Body of pancreas (tissue), 4 donors: ENCODE measurements at places on chromosomes 11 and 22. TPM values are rescaled to one million over a fixed set of nuclear protein-coding genes. Genes with fewer than 3 reads are reported as not detected.

- no peaks in the 10 kb centered on the region for H3K36me3 ChIP-seq
- no peaks in the 10 kb centered on the region for H3K4me1 ChIP-seq
- no peak overlapping the region for H3K4me3 ChIP-seq
- DNase-seq: no peak
Observed at GRCh38 chr22:48740731-48741405, 1086.8 kb downstream of the BRD1 start.

- peaks cover 12% of the 10 kb centered on the region for H3K4me1 ChIP-seq
- H3K4me3 ChIP-seq: no peak overlapping the region
- DNase-seq: no peak
- H3K27ac ChIP-seq: no peak overlapping the region
- no peaks in the 10 kb centered on the region for H3K36me3 ChIP-seq
Observed at GRCh38 chr11:11279956-11280689, 72.9 kb downstream of the CSNK2A3 start.

DNA sequence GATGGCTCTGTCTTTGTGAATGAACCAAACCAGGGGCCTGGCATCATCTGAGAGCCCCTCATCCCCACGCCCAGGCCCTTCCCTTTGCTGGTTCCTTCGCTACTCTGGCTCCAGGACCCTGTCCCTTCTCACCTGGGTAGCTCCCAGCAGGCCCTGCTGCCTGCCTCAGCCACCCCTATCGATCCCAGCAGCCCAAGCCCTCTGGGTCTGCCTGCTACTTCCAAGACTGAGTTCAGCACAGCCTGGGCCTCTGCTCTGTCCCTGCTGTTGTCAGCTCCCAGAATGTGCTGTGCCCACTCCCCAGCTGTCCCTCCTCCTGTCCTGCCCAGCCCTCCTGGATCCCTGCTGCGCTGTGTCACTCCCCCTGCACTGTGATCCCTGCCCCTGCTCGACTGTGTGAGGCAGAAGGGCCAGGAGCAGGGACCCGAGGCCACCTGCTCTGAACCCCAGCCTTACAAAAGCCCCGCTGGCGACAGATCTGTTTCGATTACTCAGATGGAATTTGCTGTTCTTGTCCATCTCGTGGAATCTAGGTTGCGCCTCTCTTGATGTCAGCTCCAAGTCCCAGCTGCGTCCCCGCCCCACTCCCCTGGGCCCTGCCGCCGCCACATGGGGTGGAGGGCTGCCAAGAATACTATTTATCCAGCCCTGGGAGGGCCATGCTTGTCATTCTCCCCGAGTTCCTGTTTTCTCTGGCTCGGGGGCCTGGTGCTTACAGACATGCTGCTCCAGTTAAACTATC is 13.0 kb downstream of the MRPL21 start:
- no peaks in the 10 kb centered on the region for H3K36me3 ChIP-seq
- H3K4me1 ChIP-seq: peaks cover 16% of the 10 kb centered on the region
- H3K4me3 ChIP-seq: no peak overlapping the region
- DNase-seq: peak; percentile 70
- no peaks in the 10 kb centered on the region for H3K27me3 ChIP-seq

DNA sequence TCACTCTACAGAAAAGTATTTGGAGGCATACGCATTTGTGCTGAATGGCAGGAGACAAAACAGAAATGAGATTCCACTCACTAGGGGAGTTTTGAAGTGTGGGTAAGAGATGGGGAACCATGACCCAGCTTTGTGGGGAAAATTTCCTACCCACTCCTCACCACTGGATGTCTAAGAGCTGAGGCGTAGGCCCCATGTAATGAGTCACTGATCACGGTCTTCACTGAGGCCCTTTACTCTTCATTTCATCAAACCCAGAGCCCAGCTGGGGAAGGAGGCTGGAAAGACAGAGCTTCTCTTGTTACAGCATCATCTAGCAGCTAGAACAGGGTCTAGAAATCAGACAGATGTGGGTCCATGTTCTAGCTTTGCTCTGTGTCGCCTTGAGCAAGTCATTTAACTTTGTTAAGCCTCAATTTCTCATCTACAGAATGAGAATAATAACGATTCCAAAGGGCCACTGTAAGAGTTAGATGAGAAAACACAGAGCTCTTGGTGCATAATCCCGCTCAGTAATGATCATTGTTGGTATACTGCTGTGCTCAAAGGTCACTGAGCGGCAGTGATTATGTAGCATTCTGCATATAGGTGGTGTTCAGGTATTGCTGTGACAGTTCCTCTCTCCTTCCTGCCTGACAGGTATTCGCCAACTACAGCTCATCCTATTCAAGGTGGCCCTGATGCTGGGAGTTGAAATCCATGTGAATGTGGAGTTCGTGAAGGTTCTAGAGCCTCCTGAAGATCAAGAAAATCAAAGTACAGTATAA is 97.2 kb downstream of the MICAL2 start:
- no peak overlapping the region for H3K4me3 ChIP-seq
- H3K27me3 ChIP-seq: no peaks in the 10 kb centered on the region

The CST6 gene
- not detected for total RNA-seq
